Stimulated activated naive CD4-positive, alpha-beta T cell treated with Interleukin-2 at 50 U/mL for 16 hours (primary cell): ENCODE measurements at places on chromosomes 11 and 22.
A peak's percentile ranks its signal among the peaks of the same experiment; 100 is the strongest.

DNA sequence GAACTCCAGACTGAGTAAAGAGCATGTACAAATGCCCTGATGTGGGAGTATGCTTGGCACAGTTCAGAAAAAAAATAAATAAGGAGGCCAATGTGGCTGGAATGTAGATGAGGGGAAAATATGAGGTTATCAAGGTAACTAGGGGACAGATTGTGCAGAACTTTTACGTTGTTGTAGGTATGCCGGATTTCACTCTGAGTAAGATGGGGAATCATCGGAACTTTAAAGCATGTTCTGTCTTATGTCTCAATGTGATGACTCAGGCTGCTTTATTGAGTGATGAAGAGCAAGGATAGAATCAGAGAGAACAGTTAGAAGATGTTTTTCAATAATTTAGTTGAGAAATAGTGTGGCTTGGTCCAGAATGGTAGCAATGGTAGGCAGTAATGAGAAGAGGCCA, 130.4 kb downstream of the C11orf87 start:
- DNase-seq = no peak

GRCh38 chr11:130431331-130431773, 2.9 kb upstream of the ADAMTS8 start:
- peak; percentile 50 for DNase-seq

DNA sequence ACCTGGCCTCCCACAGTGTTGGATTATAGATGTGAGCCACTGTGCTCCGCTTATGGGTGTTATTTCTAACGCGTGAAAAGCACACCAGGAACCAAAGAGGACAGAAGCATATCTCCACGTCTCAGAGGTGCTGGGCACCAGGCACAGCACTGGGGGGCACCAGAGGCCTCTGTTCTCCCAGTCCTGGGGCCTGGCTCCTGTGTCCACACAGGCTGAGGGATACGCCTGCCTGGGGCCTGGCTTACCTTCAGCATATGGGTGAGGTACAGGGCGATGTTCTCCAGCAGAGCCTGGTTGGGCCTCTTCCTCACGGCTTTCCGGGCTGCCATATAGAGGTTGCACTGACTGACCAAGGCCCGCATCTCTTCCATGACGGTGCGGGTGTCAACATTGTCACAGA, 24.7 kb upstream of the NAP1L4 start:
- DNase-seq = no peak

DNA sequence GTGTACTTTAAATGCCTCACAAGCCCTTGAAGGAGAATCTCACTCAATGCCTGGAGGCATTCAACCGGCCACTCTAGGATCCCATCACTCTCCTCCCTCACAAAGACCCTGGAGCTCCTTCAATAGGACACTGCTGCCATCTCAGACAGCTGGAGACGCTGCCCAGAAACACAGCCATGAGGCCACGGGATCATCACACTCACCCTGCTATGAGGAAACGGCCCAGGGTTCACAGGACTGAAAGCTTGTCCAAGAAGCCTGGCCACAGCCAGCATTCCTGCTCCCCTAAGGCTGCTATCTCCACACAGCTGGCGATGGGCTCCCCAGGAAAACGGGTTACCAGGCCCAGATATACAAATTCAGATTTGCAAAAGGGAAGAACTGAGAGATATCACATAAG, 13.2 kb downstream of the CARS1 start:
- DNase-seq = no peak

DNA sequence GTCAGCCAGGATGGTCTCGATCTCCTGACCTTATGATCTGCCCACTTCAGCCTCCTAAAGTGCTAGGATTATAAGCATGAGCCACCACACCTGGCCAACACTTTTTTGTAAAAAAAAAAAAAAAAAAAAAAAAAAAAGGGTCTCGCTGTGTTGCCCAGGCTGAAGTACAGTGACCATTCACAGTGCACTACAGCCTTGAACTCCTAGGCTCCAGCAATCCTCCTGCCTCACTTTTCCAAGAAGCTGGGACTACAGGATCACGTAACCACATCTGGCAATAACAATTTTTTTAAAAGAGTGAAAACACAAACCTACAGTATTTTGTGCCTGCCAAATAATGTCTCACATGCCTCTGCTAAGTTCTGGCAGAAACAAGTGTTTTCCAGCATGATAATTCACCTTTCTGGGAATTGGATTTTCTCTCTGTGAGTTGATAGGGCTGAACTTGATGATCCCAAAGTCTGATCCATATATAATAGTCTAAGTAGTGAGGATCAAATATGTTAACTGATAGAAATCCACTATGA, 30.6 kb downstream of the ADORA2A start:
- DNase-seq = no peak

- peak; percentile 39 for DNase-seq
Observed at GRCh38 chr11:113289431-113290187, 24.8 kb upstream of the TTC12 start.

GRCh38 chr22:17436981-17437412, 67.7 kb downstream of the CECR2 start:
- no peak for DNase-seq

DNA sequence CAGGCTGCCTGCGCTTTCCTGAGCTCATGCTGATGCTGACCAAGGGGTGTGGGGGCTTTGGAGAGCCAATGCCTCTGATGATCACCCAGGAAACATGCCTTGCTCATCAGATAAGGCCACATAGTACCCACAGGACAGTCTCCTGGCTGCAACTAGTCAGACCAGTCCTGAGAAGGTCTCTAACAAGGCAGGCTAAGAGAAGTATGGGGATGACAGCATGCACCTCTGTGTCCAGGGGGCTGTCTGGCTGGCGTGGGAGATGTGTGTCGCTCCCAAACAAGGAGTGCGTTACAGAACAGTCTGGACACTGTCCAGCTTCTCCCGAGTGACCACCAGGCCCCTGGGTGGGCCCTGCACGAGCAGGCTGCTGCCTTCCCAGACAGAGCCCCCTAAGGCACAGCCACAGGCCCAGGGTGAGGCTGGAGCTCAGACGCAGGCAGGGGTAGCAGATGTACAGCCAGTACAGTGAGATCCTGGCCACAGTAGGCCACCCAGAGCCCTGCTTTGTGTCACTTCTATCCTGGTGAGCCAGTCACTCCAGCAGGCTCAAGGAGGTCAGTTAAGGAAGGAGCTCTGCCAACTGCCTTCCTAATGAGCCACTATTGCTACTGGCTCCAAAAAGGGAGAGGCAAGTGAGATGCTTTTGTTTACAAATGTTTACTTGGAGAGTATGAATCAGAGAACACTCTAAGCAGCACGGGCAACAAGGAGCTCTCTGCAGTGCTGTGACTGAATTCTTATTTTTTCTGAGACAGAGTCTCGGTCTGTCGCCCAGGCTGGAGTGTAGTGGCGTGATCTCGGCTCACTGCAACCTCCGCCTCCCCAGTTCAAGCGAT, 66.0 kb upstream of the CLTCL1 start:
- DNase-seq = no peak

GRCh38 chr11:88345408-88345807, 7.9 kb upstream of the CTSC start:
- no peak for DNase-seq

- DNase-seq = no peak
Observed at GRCh38 chr11:73229896-73230875, 12.1 kb downstream of the P2RY2 start.

DNA sequence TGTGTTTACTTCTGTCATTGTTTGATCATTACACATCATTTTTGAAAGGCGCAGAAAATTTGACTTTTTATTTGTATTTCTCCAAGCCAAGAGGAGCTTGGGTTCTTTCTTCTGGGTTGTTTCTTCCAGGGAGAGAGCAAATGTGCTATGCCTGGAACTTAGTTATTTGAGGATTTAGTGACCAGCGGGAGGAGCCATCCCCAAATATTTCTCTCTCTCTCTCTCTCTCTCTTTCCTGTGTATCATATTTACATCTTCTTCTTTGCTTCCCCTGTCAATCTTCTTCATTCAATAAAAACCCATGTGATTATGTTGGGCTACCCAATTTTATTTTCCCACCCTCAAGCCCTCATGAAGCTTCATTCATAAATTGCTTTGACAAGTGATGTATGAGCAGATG, 534.5 kb downstream of the LRRC4C start:
- DNase-seq = no peak

- DNase-seq = no peak
Observed at GRCh38 chr11:77884186-77884828, 63.4 kb downstream of the AAMDC start.

DNA sequence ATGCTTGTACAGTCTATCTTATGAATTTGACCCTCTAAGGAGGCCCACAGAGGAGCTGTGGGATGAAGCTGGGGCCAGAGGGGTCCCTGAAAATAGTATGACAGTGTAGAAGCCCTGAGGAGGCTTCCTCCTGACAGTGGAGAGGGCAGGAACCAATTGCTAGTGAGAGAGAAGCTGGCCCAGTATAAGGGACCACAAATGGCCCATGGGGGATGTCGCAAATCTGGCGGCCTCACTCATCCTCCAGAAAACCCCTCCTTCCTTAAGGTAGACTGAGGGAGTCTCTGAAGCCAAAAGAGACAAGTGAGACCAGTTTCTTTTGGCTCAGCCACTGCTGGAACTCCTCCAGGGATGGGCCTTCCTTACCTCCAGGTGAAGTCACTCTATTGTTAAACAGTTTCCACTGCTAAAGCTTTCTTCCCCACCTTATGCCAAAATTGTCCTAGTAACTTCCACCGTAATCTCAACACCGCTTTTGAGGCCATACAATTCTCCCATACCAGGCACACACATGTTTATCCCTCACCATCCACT, 17.8 kb upstream of the CASTOR1 start:
- DNase-seq = no peak

DNA sequence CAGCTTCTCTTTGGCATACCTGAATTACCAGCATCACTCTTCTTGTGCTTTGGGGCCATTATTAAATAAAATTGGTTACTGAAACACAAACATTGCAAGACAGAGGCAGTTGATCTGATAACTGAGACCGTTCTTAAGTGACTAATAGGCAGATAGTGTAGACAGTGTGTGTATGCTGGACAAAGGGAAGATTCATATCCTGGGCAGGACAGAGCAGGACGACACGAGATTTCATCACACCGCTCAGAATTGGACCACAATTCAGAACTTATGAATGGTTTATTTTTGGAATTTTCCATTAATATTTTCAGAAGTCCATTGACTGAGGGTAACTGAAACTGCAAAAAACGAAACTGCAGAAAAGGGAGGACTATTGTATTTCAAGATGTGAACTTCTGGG, 68.6 kb downstream of the LDLRAD3 start:
- DNase-seq = no peak

DNA sequence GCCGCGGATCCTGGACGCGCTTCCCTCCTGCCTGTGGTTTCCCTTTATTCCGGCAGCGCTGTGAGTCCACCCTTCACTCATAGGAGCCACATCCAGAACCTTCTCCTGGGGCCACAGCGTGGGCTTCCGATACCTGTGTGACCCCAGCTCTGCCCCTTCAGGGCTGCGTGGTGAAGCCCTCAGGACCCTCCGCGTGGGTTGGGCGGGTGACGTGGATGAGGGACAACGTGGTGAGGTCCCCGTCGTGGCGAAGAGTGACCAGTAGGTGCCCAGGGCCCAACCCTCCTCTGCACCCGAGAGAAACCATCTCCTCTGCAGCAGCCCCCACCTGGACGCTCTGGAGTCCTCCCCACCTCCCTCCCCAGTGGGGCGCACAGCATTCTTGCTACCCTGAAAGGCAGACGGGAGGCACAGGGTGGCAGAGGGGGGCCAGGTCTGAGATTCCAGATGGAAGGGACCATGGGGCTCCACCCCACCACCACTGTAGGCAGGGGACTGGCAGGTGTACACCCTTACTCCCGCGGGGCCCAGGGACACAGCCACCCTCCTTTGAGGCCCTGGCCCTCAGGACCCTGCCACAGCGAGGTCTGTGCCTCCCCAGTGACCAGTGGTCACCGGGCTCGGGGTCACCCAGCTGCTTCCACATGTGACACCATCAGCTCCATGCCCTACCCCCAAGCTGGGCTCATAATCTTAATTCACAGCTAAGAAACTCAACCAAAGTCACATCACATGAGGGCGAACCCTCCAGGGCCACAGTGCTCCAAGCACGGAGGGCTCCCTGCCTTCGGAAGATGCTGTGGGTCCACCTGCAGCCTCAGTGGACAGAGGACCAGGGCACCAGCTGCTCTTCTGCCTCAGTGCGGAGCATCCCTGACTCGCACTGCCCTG, 3.4 kb upstream of the ZBED4 start:
- DNase-seq = no peak

DNA sequence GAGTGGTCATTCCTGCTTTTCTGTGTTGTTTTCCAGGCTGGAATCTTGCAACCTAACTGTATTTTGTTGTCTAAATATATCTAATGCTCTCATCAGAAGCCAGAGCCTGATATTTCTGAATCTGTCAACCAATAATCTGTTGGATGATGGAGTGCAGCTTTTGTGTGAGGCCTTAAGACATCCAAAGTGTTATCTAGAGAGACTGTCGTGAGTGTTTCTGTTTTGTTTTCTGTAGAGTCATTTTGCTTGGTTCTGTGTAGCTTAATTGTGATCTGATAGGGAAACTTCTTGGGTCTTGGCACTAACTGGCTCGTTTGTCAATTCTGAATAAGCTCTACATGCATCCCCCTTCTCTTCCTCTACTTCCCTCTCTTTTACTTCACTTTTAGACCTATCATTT, 31.2 kb upstream of the RBMXL2 start:
- no peak for DNase-seq
